Activated CD8-positive, alpha-beta memory T cell treated with anti-CD3 and anti-CD28 coated beads for 4 hours (primary cell): ENCODE measurements at places on chromosomes 7 and 10.

- DNase-seq: no peak
Measured at GRCh38 chr7:30513762-30514161, 9.1 kb upstream of the GGCT start.

GRCh38 chr7:118863966-118864365 is 639.5 kb downstream of the ANKRD7 start:
- no peak for DNase-seq

- no peak for DNase-seq
Measured at GRCh38 chr7:41878309-41879295, 175.7 kb upstream of the INHBA start.

DNA sequence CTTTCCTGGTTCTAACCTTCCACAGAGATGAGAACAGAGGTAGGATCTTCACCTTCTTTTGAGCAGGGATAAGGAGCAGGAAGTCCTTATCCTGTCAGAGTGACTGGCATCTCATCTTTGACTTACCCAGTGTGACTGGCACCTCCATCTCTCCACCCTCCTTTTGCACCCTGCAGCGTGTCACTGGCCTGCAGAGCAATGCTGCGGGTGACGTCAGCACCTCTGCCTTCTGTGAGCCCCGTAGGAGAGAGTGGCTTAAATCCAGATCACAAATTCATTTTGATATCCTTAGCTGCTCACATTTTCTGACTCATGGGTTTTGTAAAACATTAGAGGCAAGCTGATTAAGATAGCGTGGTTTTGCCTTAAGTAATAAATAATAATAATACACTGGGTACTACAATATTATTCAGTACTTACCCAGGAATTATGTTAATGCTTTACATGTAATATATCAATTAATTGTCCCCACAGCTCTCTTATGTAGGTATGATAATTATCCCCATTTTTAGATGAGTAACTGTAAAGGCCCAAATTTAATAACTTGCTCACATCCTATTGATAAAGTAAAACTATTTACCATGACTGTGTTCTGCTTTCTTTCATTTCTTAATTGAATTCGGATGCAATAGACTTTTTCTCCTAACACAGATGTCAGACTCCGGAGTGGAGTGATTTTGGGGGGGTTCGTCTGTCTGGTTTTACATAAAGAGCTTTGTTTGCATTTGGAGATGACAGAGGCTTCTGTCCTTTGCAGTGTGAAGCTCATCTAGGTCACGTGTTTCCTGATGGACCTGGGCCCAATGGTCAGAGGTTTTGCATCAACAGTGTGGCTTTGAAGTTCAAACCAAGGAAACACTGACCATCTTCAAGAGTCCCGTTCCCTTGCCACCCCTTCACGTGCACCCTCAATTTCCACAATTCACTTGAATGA is 24.9 kb downstream of the MSRB2 start:
- no peak for DNase-seq

DNA sequence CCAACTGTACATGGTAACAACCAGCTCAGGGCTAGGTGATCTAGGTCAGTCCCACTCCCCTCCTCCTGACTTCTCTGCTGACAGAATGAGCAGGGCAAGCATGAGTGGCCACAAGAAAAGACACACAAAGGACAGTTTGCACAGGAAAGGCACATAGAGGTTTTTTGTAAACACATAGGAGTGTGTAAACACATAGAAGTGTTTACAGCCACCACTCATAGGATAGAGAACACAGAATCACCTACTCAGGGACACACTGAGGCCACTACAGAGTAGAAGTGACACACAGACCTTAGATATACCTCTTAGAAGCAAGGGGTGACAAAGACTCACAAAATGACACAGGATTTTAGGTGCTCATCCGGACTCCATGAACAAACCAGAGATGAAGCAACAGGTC is 19.0 kb downstream of the NUDCD3 start:
- no peak for DNase-seq

DNA sequence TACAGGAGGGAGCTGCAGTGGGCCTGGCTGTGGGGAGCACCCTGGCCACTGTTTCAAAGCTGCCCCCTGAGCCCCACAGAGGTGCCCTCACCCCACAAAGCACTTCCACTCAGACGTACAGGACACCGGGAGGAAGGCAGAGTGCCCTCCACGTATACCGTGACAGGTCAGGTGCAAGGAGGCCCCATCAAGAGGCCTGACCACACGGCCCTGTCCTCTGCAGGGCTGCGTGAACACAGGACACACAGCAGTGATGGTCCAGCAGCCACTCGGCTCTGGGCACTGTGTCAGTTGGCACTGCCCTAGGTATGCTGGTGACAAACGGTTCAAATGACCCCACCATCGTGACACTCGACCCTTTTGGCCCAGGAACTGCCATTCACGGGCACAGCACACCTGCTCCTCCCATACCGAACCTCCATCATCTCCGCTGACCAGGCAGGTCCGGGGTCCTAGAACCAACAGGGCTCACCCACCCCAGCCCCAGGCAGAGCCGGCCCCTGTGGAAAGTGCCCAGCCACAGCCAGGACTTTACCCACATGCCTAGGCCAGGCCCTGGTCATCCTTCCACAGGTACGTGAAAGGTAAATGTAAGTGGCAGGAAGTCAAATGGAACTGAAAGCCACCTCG is 560.9 kb downstream of the PTPRN2 start:
- DNase-seq: no peak

DNA sequence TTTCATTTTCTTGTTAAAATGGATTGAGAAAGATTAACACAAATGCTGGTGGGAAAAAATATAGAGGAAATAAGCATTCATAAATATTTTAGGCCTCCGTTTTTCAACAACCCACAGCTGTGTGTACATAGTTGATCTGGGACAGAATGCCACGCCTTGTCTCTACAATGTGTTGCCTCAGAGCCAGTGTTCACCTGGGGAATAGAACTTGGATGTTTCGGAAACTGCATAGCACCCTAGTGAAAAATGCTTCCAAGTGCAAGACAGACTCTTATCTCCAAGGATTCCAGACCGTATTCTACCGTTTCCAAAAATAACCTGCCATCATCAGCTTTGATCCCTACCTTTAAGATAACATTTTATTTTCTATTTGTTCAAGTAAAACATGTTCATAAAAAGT is 260.9 kb downstream of the SDK1 start:
- no peak for DNase-seq

DNA sequence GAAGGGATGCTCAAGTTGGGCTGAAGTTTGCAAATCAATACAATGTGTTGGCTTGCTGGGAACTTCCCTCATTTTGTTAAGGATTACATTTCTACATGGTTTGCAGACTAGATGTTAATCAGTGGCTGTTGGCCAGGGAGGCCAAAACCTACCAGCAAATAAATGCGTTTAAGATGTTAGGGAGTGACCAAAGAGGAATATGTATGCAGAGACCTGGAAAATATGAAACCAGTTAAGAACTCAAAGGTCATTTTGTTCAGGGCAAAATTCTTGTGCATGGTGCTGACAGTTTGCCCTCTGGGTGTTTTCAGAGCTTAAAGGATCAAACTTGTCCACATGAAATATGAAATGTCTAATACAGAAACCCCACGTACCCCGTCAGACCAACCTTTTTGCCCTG is 30.3 kb downstream of the GATA3 start:
- no peak for DNase-seq

- no peak for DNase-seq
Measured at GRCh38 chr7:136102881-136103280, 125.7 kb upstream of the MTPN start.

DNA sequence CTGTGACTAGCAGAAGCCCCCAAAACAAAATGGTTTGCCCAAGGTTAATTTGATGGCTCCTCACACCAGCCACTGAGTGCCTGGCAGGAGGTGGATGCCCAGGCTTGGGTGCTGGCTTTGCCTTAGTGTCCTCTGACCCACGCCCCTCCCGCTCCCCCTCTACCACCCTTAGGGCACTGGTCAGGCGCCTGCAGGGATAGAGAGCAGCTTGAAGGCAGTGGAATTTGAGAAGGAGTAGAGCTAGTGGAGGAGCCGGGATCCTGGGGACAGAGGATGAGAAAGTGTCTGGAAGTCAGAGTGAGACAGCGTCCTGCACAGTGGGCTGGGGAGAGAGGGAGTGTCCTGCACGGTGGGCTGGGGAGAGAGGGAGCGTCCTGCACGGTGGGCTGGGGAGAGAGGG is 139.4 kb downstream of the DNAJB6 start:
- DNase-seq: no peak

GRCh38 chr10:104488439-104488832 is 134.8 kb downstream of the CFAP58 start:
- no peak for DNase-seq

- no peak for DNase-seq
Measured at GRCh38 chr10:133351408-133352318, 4.5 kb downstream of the PRAP1 start.

DNA sequence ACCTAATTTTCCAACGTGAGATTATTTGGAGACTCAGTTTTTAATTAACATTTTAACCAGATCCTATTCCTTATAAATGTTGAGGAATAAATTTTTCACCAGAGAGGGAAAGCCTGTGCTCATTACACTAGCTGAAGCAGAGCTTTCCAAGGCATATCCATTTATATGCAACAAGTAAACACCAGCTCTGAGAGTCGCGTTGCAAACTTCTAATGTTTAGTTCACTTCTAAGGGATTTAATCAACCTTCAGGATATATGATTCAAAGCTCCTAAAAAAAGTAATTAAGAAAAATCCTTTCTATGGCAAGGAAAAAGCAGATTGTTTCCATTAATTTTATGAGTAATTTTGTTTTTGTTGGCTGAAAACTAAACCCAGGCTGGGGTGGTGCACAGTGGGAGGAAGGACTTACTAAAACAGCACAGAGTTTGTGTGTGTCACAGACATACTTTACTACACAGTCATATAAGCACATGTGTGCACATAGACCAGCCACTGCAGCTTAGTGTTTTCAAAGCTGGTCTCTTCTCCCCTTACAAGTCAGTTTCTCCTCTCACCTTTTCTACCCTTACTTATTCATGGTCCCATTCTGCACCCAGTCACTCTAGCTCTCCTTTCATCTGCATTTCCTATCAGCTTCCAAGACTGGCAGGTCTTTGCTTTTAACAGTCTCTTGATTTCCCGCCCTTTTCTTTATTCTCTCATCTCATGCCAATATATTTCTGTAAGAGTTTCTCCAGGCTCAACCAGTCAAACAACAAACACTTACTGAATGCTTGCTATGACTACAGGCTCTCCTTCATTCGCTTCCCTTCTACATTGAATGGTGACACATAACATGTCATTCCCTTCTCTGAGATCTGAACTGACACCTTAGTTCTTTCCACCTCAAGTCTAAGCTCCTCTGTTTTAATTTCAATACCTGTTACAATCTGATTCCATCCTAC is 81.1 kb upstream of the FZD1 start:
- no peak for DNase-seq
